ENCODE measurements at places on chromosomes 2 and 18.

- DNase-seq = peak; percentile 18
Observed at GRCh38 chr2:205915130-205915524, 170.8 kb downstream of the INO80D start.

- DNase-seq = no peak
Observed at GRCh38 chr18:57083485-57083884, 63.4 kb upstream of the BOD1L2 start.

- peak; percentile 11 for DNase-seq
Observed at GRCh38 chr2:179412112-179412511, 147.5 kb upstream of the SESTD1 start.

DNA sequence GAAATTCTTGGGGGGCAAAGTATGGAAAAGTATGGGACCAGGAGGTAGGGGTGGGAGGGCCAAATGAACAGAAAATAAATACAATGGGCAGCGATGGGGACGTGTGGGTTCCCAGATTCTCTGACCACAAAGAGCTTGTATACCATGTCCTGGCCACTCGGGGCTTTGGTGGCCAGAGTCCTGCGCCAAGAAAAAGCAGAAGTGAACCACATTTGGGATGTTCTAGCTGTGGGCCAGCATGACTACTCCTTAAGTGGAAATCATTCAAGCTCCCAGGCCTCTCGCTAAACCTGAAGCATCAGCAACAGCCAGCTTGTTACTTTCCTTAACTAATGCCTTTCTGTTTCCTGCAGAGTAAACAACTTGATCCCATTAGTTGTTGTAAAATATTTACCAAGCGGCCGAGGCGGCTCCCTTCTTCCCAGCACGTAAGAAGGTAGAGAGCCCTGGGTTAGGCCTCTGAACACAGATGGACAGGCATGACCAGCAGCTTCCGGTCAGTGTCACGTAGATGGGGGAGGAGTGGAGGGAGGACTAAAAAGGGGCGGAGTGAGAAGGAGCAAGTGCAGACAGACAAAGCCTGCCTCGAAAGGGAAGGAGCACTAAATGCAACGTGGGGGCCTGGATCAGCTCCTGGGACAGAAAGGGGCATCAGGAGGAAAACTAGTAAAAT is 88.2 kb downstream of the GALNT14 start:
- DNase-seq = no peak

Data from foreskin keratinocyte (primary cell).